Fibroblast of upper back skin (primary cell): ENCODE measurements at places on chromosomes 3 and 15.
A peak's percentile ranks its signal among the peaks of the same experiment; 100 is the strongest.

GRCh38 chr15:78992416-78993256, 47.8 kb upstream of the CTSH start:
- DNase-seq = peak; percentile 9

DNA sequence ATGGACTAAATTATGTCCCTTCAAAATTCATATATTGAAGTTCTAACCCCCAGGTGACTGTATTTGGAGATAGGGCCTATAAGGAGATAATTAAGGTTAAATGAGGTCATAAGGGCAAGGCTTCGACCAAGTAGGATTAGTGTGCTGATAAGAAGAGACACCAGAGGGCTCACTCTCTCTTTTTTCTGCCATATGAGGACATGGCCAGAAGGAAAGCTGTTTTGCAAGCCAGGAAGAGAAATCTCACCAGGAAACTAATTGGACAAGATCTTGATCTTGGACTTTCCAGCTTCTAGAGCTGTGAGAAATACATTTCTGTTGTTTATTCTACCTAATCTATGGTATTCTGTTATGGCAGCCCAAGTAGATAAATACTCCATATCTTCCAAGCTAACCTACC, 503.6 kb upstream of the NAALADL2 start:
- DNase-seq = peak; percentile 42

DNA sequence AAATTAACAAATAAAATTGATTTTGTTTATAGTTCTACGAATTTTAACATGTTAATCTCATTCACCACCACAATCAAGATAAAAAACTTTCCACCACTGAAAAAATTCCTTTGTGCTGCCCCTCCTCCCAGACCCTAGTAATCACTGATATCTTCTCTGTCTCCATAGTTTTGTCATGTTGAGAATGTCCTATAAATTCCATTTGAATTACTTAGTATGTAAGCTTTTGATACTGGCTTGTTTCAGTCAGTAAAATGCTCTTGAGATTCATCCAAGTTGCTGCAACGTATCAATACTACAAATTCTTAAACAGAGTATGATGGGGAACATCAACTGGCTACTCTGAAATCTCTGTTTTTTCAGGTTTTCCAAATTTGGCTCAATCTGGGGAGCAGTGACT, 129.6 kb downstream of the CTNNB1 start:
- DNase-seq = peak; percentile 78

GRCh38 chr15:82178061-82178460, 84.5 kb downstream of the EFL1 start:
- DNase-seq = peak; percentile 90

DNA sequence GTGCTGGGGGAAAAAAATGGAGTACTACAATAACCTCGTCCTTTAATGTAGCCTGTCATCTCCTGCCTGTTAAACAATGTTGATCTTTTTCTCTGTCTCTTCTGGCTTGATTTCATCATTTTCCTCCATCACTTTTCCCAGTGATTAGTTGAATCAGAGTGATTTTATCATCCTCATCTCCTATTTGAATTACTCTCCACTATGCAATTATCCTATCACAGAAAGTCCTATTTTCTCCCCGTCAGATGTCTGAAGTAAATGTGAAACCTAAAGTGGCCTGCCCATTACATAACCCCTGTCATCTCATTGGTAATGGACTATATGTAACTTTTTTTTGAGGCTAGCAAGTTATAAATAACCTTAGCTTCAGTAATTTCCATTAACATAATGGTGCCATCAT, 201.8 kb downstream of the CACNA2D3 start:
- no peak for DNase-seq

DNA sequence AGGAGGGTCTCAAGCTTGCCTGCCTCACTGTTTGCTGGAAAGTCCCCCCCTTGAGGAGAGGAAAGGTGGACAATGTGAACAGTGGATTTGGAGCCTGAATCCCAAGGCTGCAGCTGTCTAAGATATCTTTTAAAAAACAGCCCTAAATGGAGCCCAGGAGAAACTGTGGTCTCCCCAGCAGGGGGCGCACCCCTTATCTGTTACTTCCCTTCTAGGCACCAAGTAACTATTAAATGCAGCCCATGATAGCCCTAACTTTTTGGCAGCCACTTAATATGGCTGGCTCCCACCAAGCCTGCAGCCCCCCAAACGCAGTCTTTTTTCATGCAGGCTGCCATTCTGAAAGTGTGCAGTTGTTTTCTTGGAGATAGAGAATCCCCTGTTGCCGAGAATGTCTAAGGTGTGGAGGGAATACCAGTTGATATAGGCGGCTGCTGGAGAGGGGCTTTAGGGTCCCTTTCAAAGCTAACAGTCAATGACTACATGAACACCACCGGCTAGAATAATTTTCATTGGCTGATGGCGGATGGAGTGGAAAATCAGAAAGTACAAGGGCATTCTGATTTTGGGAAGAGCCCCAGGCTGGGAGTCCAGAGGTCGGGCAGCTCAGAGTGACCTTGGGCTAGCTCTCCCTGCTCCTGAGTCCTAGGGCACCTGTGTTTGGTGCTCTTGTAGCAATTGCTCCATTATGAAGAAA, 1.3 kb downstream of the RHCG start:
- no peak for DNase-seq
